IPS DF 19.7 (cell line): ENCODE measurements at places on chromosomes 6 and 20.

DNA sequence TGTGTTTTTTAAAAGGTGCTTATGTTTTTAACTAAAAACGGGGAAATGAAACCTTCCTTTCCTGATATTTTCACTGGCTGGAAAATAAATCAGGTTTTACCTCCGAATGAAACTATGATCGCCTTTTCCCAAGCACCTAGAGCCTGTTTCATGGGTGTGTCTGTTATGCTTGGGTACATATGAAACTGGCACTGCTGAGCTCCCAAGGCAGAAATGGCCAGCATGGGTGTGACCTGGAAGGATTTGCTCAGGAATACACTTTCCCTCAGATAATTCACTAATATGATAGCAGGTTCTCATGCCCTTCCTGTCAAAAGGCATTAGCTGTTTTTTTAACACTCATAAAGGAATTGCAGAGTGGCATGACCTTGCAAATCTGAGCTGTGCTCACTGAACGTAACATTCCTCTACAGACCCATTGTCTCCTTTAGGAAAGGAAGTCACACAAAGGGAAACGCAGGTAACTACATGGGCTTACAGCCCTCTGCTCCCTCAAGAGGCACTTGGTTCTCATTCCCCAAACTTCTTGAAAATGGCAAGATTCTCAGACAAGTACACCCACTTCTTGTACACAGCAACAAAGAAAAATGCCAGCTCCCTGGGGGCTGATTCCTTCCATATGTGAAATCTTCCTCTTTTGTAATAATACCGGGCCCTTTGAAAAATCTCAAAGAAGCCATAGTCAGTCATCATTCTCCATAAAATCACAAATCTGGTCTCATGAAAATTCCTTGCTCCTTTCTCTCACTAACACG is 72.7 kb downstream of the METTL24 start:
- no peak for DNase-seq

GRCh38 chr6:96542702-96543101 is 20.2 kb upstream of the FHL5 start:
- no peak for DNase-seq

- DNase-seq = no peak
Observed at GRCh38 chr6:27161946-27162603, 85.4 kb upstream of the PRSS16 start.

DNA sequence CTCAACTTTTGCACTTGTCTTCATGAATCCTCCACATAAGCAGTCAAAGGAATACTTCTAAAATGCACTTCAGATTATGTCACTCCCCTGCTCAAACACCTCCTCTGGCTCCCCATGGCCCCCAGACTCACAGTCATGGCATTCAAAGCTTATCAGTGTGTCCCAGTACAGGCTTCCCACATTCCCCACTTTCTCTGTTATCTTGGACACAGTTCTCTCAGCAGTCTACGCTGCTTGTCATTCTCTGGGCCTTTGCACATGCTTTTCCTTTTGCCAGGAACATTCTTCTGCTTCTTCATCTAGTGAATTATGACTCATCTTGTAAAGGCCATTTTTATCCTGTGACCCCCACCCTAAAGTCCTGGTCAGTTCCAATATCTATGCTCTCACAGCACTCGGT is 31.8 kb downstream of the SLC13A3 start:
- DNase-seq = no peak

- no peak for DNase-seq
Observed at GRCh38 chr20:57470666-57471495, 54.1 kb downstream of the CTCFL start.

DNA sequence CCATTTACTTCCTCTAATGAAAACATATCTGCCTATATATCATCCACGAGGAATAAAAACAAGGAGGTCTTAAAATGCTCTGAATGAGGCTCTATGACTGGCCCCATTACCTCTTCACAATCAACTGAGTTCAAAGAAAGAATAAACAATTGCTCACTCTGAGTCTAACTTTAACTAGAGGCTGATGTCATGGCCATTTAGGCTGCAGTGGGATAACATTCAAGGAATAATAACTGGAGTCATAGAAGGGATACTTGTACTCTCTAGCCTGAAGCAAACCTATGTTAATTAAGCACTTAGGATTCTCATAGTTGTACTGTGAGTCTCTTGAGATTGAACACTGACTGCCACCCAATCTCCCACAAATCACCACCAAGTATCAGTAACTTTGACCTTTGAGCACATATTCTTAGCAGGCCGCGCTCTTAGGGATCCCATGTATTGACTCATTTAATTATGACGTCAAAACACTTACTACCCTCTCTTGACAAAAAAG is 70.2 kb downstream of the PERP start:
- no peak for DNase-seq

DNA sequence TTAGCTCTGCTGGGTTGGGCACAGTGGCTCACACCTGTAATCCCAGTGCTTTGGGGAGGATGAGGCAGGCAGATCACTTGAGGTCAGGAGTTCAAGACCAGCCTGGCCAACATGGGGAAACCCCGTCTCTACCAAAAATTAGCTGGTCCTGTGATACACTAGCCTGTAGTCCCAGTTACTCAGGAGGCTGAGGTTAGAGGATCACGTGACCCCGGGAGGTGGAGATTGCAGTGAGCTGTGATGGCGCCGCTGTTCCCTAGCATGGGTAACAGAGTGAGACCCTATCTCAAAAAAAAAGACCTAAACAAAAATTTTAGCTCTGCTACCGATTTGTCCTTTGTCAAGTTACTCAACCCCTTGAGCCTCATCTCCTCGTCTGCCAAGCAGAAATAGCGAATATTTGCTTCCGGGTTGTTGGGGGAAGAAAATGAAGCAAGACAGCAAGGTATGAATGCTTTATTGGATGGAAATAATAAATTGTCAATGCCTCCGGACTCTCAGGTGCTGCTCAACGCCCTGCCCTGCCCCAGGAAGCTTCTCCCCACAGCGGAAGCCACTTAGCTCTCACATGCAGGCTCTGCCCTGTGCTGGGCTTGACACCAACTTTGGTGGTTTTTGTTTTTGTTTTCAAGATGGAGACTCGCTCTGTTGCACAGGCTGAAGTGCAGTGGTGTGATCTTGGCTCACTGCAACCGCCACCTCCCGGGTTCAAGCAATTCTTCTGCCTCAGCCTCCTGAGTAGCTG is 24.9 kb upstream of the ITCH start:
- no peak for DNase-seq

DNA sequence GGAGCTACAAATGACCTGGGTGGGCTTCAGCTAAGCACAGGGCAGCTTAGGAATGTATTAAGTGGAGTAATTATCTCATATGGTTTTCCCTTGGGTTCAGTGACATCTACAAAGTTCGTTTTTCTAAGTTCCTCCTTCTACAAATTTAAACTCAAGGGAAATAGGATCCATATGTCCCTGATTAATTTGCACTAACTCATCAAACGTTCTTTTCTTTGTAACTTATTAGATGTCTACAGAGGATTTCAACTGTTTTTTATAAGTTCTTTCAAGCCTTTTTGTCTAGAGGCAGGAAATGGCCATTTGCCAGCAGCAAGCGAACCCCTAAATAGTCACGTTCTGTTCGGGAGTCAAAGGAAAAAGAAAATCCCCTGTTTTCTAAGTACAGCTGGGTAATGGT is 1060.3 kb downstream of the KIF16B start:
- no peak for DNase-seq

GRCh38 chr6:87700397-87701343 is 1.4 kb downstream of the AKIRIN2 start:
- DNase-seq = no peak

- no peak for DNase-seq
Observed at GRCh38 chr6:105733556-105734162, 330.8 kb upstream of the PREP start.

DNA sequence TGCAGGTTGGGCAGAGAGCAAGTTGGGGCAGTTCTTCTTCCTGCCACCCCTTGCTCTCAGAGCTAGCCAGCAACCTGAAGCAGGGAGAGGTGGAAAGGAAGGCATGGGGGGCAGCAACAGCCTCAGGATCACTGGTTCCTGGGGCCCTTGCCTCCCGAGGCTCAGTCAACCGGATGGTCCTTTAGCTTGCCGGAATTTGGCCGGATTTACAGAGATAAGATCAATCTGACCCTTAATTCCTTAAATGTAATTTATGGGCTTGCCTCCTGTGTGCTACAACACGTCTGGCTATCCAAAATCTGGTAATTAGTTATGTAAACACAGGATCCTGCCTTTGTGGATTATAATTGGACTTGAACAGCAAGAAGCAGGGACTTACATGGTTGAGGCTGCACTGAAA is 19.5 kb upstream of the TCP11 start:
- DNase-seq = no peak

- no peak for DNase-seq
Observed at GRCh38 chr6:169926617-169927417, 175.4 kb downstream of the ERMARD start.

DNA sequence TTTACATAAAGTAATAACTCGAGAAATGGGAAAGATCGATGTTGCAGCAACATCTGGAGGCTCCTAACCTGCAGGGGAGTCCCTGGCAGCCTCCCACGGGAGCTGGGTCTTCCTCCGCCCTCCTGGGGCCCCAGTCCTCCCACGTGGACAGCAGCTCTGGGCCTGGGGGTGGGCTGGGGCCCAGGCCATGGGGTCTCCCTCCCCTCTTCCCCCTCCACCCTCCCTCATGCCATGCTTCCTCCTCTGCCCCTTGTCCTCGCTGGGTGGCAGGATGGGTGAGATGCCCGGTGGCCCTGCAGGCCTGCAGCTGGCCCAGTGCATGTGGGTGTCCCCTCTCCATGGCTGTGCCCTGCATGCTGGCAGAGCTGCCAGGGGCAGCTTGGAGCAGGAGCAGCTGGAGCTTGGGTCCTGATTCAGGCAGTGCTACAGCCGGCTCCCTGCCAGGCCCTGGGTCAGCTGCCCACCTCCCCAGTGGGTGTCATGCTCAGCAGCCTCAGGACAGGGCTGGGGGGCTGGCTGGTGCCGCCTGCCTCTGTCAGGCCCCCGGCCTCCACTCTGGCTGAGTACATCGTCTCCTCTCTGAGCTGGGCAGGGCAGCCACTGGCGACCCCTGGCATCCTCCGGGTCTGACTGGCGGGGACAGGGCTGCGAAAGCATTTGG is 48.9 kb upstream of the BHLHE23 start:
- DNase-seq = no peak

- no peak for DNase-seq
Observed at GRCh38 chr6:95790787-95791186, 213.5 kb downstream of the MANEA start.

DNA sequence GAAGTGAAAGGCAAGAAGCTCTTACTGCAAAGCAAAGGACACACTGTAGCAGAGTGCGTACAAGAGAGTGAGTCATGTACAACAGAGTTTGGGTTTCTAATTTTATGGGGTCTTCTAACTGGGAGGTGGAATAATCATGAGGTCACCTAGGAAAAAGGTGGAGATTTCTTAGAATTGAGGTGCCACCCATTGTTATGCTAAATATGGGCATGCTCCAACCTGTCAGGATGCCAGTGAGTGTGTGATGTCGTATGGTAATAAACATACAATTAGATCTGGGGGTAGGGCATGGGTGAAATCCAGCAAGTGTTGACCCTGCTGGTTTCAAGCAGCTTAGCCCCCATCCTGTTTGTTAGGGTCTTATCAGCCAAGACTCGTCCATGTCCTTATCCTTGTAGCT is 46.6 kb downstream of the OR2B6 start:
- no peak for DNase-seq

DNA sequence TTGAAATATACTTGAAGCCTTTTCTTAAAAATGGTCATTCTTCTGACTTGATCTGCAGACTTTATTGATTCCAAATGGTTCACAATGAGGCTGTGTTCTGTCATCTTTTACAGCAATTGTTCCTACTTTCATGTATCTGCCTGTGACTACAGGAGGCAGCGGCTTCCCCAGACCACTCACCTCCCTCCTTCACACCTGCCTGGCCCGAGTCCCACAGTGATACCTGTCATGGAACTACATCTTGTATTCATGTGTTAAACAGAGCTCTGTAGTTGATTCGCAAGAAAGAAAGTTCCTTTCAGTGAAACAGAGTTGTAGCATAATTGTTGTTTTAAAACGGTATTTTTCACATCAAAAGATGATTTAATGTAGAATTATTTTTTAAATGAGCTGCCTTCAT is 673.5 kb upstream of the AGPAT4 start:
- DNase-seq = no peak

GRCh38 chr20:19026121-19026878 is 186.1 kb upstream of the SLC24A3 start:
- no peak for DNase-seq
